ENCODE measurements at places on chromosomes 5 and 9. TPM values are rescaled to one million over a fixed set of nuclear protein-coding genes. Genes with fewer than 3 reads are reported as not detected.

DNA sequence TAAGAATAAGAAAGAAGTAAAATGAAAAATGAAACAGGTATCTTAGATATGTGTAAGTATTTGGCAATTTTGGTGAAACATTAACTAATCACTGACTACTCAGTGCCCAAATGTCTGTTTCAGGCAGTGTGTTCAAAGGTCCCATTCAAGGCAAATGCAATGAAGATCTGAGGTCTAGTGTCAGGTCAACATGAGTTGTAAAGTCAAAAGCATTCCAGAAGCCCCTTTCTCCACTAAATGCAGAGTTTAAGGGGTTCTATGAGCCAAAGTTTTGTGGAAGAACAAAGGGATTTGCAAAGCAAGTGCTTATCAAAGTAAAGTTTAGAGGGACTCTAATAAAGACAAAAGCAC is 71.0 kb upstream of the GPBP1 start:
- no peak for DNase-seq

DNA sequence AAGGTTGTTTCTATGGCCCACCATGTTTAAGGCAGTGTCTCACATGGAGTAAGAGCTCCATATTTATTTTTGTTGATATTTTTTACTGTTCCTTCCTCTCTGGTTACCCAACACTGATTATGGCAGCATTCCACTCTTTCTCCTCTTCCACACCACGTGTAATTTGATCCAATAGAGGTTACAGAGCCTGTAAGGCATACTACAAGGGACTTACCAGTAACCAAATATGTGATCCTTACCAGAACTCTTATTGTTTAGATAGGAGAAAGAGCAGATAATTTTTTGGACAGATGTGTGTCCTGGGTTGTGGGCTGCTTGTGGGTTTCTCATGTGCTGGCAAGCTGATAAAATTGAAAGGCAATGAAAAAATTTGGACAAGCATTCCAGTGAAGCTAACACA is 261.3 kb downstream of the TMEM167A start:
- DNase-seq: no peak

- DNase-seq: no peak
These were observed 914.2 kb upstream of the CDH6 start for GRCh38 chr5:30279237-30279636.

- no peak for DNase-seq
These were observed 115.1 kb downstream of the BAAT start for GRCh38 chr9:101269591-101270283.

- no peak for DNase-seq
These were observed 85.7 kb downstream of the ALDH7A1 start for GRCh38 chr5:126509339-126509738.

DNA sequence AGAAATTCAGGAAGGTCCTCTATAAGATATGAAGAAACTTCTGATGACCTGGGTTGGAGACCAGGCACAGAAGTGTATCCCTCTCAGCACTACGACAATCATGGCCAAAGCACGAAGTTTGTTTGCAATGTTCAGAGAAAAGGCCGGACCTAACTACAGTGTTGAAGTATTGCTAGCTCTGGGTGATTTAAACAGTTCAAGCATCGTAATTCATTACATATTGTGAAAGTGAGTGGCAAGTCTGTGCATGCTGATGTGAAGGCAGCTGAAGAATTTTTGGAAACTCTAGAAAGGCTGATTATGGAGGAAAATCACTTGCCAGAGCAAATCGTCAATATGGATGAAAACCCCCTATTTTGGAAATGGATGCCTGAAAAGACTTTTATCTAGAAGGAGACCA is 67.2 kb upstream of the PANK3 start:
- DNase-seq: no peak

GRCh38 chr9:107281922-107282667 is 984 bp upstream of the RAD23B start:
- no peak for DNase-seq

DNA sequence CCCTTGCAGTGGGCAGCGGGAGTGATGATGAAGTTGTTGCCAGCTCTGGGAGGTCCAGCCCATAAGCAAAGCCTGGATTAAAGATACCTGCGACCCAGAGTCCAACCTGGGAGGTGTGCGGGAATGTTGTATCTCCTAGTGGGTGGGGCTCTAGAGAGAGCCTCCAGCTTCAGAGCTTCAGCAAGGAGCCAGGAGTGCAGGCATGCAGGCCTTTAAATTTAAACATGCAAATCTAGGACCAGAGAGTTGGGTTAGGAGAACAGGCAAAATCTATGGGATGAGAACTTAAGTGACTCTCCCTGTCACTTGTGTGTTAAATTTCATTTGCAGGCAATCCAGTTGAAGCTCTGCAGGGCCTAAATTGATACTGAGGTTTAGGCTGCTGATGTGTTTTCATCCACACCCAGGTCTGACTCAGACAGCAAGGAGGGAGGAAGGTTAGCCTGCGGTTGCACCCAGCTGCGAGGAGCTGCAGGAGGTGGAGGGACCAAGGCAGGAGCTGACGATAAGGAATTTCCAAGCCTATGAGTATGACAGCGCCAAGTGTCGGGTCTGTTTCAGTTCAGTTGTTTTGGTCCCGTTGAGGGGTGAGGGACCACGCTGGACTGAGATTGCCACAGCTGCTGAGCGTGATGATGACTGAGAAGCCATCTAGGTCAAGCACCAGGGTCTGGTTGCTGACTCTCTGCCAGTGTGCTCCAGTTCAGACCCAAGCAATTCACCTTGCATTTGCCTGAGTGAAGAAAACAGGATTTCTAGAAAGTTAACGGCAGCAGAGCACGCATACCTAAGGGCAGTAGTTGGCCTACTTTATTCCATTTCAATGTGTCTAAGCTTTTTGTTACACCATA is 243.0 kb downstream of the ICE1 start:
- DNase-seq: no peak

DNA sequence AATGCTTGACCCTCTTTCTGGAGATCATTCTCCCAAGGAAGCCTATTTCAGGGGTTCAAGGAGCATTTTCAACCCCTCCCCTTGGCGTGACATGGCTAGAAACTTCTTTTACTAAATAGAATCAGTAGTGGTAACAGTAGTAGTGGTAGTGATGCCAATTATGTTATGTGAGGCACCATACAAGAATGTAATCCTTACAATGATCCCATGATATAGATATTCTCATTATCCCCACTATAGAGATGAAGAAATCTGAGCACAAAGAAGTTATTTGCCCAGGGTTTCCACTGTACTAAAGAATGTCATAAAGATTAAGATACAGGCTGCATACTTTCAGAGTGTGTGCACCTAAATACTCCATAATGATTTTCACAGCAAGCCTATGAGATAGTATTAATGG is 155.4 kb upstream of the CLINT1 start:
- DNase-seq: no peak

GRCh38 chr9:137301081-137301947 is 757 bp downstream of the NRARP start:
- peak; percentile 81 for DNase-seq

GRCh38 chr5:176739461-176740051 is 70.8 kb upstream of the UNC5A start:
- no peak for DNase-seq

- no peak for DNase-seq
These were observed at the start of gene CNTFR for GRCh38 chr9:34589636-34590380. CNTFR (minus strand) TSS chr9:34589724; CDS start chr9:34568981, 20,743 bp downstream.

- DNase-seq: no peak
These were observed 535.3 kb downstream of the PDE4D start for GRCh38 chr5:59358005-59358861.

DNA sequence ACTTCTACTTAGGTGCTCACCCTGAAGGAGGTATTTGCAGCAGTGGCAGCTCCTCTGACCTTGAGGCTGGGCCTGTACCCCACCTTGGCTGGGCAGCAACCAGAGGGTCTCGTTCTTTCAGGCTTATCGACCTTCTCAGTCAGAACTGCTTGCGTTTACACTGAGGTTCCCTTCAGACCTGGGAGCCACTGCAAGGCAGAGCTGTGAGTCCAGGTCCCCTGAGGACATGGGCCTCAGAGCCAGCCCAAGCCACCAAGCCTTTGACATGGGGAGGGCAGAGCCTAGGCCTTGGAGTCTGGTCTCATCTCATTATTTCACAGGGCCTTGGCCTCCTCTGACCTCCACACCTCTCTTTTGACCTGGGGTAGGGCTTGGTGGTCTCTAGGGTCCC is 13.7 kb downstream of the ACSL6 start:
- no peak for DNase-seq

DNA sequence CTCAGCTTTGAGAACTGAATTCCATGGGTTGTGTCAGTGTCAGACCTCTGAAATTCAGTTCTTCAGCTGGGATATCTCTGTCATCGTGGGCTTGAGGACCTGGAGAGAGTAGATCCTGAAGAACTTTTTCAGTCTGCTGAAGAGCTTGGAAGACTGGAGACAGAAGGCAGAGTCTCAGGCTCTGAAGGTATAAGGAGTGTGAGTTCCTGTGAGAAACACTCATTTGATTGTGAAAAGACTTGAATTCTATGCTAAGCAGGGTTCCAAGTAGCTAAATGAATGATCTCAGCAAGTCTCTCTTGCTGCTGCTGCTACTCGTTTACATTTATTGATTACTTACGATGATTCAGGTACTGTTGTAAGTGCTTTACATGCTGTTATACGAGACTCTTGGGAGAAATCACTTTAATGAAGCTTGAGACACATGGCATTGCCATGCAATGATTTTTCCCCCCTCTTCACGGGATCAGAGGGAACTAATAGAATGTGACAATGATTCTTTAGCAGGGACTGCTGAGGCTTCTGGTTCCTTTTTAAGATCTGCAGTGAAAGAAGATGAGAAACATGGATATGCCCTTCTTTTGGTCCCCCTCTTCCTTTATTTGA is 63.8 kb downstream of the PTTG1 start:
- DNase-seq: no peak

- DNase-seq: no peak
These were observed 14.3 kb downstream of the RASGEF1C start for GRCh38 chr5:180194410-180195345.

GRCh38 chr5:6736106-6736505 is 22.9 kb downstream of the TENT4A start:
- no peak for DNase-seq

- no peak for DNase-seq
These were observed 52.2 kb downstream of the GKAP1 start for GRCh38 chr9:83765376-83765775.

DNA sequence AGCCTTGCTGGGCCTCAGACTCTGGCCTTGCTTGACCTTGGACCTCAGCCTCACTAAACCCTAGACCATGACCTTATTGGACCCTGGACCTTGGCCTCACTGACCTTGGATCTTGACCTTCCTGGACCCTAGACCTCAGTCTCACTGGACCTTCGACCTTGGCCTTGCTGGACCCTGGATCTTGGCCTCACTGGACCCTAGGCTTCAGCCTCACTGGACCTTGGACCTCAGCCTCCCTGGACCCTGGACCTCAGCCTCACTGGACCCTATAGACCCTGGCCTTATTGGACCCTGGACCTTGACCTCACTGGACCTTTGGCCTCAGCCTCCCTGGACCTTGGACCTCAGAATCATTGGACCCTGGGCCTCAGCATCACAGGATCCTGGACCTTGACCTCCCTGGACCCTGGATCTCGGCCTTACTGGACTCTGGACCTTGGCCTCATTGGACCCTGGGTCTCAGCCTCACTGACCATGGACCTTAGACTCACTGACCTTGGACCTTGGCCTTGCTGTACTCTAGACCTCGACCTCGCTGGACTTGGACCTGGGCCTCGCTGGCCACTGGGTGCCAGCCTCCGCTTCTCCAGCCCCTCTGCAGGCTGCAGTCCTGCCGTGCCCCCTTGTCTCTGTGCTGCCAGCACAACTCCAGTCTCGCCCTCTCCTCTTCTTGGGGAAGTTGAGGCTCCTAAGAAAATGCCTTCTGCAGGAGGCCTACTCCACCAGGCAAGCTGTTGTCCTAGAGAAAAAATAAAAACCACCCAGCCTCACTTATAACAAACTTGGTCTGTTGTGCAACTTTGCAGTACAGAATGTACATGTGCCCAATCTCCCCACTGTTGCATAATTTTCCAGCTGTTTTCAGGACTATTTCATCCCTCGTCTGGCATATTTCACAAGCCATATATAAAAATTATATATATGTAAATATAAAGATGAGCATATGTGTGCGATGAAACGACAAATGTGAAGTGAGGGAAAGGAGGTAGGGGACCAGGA is 11.0 kb upstream of the ADAMTS2 start:
- peak; percentile 47 for DNase-seq

DNA sequence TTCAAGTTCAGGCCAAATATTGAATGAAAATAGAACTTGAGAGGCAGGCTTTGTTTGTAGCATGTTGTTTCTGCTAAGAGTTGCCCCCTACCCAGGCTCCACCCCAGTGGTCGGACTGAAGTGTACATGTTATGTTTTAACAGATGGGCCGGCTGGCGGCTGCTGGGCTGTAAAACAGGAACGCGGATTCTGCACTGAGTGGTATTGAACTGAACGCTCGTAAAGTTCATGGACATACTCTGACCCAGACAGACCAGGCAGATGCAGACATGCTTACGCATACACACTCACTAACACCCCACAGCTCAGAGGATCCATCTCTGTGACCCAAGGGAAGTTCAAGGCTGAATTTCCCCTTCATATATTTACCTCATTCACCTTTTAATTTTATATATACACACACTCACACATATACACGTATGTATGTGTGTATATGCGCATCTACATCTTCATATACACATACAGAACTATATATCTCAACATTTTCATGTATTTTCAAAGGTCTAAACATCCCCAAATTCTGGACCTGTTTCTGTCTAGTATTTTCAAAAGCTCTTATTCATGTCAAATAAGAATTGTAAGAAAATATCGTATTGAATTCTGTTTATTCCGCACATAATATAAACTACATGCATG is 1.4 kb downstream of the MARCHF3 start:
- no peak for DNase-seq

Gene PCSK1
- 0.47 TPM for total RNA-seq

Gene HTR4
- not detected for total RNA-seq

Gene HSPA4
- 90.7 TPM for total RNA-seq

Gene HMCN2
- total RNA-seq: 3.7 TPM

Gene HMMR
- total RNA-seq: 8.8 TPM

Gene HACD4
- 6.3 TPM for total RNA-seq

Gene SPATA31E1
- total RNA-seq: not detected

Gene RNF208
- total RNA-seq: 7.5 TPM

Gene PCDHGC3
- total RNA-seq: 101 TPM

Gene SPATA31D4
- not detected for total RNA-seq

Gene ENTPD2
- total RNA-seq: 0.87 TPM

Gene PCDHA9
- not detected for total RNA-seq

Gene CCNJL
- 16.0 TPM for total RNA-seq

Gene TRIM7
- total RNA-seq: 5.7 TPM

Measured in left lung (tissue), 14 donors.